ENCODE measurements at places on chromosomes 13 and 19. TPM values are rescaled to one million over a fixed set of nuclear protein-coding genes. Genes with fewer than 3 reads are reported as not detected.

GRCh38 chr13:48244159-48244558 is 11.2 kb downstream of the ITM2B start:
- DNase-seq, result no peak

DNA sequence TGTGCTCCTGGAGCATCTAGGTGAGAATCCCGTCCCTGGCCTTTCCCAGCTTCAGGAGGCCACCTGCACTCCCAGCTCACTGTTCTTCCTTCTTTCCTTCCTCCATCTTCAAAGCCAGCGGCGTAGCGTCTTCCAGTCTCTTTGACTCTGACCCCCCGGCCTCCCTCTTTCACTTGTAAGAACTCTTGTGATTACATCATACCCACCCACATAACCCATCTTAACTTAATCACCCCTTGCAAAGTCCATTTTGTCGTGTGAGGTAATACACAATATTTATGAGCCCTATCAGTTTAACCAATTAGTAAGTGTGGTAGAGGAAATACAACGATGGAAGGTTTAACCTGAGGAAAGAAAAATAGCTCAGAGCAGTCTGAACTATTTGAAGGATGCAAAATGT is 4.6 kb upstream of the CDC16 start:
- DNase-seq, result no peak

Gene SMIM17
- total RNA-seq, result 0.26 TPM

DNA sequence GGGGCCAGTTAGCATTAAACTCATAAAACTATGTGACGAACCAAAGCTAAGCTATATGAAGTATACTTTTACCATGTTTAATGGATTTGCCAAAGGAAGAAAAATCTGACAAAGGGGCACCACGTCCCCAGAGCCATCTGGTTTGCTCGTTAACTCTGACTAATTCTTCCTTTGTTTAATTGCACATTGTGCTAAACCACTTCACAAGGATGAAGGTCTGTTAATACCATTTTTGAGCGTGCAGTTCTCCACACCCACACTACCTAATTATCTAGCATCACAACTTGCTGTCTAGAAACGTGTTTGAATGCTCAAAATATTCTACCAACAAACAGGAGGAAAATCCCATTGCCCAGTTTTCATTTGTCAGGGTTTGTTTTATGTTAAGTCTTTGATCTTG is 74.8 kb downstream of the COL4A1 start:
- DNase-seq, result peak; percentile 60

GRCh38 chr13:47665043-47665442 is 336.0 kb downstream of the SUCLA2 start:
- no peak for DNase-seq

- no peak for DNase-seq
Observed at GRCh38 chr13:108711386-108711785, 82.0 kb downstream of the MYO16 start.

DNA sequence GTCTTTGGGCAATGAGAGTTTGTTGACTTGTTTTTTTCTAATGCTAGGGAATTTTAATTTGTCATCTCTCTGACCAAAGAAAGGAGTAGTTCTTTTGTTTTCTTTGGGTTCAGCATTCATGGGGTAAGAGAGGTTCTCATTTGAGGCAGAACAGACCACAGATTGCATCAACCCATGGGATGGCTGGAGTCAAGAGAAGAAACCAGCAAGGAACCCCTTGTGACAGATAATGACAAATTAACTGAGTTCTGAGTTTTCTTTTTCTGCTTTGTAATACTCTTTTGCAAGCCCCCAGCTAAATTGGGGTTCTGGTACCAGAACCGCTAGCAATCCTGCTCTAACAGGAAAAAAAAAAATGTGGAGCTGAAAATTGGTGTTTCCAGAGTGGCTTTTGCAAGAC is 864.1 kb downstream of the DIAPH3 start:
- no peak for DNase-seq

Gene ZNF677
- total RNA-seq, result 10.3 TPM

- DNase-seq, result no peak
Observed at GRCh38 chr19:51194527-51195315, 30.2 kb upstream of the CD33 start.

- no peak for DNase-seq
Observed at GRCh38 chr13:108609353-108609752, 20.1 kb upstream of the MYO16 start.

DNA sequence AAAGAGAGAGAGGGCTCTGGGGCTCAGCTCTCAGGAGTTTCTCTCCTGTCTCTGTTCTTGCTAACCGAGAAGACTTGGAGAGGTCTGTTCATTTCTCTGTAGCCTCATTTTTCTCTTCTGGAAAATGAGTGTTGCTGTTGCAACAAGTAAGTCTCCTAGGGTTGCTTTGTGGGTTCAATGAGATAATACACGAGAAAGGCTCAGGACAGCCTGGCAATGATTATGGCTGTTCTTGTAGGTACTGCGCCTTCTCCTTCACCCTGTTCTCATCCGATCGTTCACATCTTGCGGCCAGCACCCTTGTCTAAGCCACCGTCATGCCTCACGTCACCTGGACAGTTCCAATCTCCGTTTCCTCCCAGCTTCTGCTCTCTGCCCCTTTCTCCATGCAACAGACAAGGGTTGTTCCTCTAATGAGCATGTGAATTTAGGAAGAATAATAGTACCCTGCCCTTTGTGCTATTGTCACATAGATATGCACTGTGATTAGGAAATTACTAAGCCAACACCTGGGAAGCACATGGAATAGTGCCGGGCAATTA is 4.2 kb downstream of the C5AR1 start:
- no peak for DNase-seq

DNA sequence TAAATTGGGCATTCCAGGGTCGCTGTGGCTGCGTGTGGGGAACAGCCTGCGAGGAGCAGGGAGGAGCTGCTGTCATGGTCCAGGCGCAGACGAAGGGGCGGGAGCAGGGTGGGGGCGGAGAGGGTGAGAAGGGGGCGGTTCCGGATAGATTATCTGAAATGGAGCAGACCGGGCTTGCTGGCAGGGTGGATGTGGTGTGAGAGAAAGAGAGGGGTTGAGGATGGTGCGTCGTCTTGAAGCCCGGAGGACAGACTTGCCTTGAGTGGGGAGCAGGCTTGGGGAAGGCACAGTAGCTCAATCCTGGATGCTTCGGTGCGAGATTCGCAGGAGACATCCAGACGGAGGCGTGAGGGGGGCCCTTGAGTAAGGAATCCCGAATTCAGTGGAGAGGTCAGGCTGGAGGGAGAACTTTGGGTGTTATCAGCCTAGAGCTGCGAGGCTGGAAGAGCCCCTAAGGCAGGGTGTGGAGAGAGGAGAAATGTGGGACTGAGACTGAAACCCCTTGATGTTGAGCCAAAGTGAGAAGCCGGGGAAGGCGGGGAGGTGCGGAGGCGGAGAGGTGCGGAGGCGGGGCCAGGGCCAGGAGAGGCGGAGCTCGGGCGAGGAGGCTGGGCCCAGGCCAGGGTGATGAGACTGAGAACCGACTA is 40.6 kb downstream of the DPF1 start:
- no peak for DNase-seq

Gene ARL11
- total RNA-seq, result 0.38 TPM

Gene CYP4F12
- total RNA-seq, result not detected

- DNase-seq, result no peak
Observed at GRCh38 chr19:28103921-28104320, 1109.0 kb downstream of the UQCRFS1 start.

- peak; percentile 43 for DNase-seq
Observed at GRCh38 chr19:752652-753517, 2.0 kb downstream of the MISP start.

DNA sequence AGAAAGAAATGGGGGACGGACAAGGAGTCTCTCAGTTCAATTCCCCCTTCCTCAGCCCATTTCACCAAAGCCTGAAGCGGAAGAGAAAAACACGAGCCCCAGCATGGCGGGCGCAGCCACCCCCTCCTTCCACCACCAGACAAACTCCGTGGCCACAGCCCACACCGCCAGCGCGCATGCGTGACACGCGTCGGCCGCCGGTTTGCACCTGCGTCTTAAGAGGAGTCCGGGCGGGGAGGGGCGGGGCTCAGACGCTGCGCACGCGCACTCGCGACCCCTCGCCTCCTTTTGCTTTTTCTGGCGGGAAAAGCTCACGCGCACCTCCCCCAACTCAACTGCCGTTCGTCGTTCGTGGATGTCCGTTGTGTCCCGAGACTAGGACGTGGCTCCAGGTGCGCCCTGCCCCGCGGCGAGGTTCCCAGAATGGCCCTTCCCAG is at the start of gene KASH5:
KASH5 (plus strand) TSS at position 314 of the 437 bp plus-strand sequence. CDS start 2,635 bp downstream, outside the sequence.
- peak; percentile 80 for DNase-seq

DNA sequence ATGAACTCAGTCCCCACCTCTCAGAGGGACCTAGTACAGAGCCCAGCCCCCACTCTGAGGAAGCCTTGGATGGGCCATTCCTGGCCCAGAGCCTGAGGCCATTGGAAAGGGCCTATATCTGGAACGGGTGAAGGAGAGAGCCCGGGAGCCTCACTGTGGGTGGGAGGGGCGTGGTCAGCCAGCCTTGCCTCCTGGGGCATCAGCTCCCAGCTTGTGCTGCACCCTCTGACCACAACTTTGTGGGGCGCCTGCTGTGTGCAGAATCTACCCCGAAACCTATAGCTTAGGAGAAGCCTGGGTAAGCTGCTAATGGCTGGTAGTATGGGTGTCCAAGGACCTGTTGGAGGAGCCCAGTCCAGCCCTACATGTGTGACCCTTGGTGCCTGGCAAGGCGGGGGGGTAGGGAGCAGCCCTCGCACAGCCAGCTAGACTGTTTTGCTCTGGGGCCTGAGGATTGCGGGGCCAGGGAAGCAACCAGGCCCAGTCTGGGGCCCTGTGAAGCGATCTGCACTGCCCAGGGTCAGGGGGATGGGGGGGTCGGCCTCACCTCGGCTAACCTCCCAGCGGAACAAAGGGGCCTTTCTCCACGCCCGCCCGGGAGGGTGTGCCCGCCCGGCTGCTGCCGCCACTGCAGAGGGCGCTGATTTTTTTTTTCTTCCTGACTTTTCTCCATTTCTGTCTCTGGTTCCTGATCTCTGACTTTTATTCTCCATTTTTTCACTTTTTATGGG is 42.3 kb downstream of the LYL1 start:
- DNase-seq, result no peak

- no peak for DNase-seq
Observed at GRCh38 chr13:53191091-53191490, 162.5 kb downstream of the OLFM4 start.

- no peak for DNase-seq
Observed at GRCh38 chr13:64283926-64284325, 2868.3 kb upstream of the PCDH20 start.

Gene DLL3
- total RNA-seq, result 0.39 TPM

DNA sequence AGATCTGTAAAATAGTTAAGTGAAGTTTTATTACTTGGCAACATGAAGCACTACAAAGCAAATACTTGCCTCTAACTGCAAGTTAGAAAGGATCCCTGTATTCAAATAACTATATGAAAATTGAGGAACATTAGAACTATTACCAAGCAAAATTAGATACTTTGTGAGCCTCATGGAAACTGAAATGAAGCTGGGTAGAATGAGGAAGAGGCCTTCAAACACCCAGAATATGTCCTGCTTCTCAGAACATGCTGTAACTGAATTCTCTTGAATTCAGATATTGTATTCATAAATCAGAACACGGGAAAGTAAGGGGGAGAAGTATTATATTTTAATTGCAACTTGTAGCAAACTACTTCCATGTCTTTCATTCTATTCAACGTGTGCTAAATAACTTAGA is 947.9 kb downstream of the PCDH17 start:
- DNase-seq, result no peak

DNA sequence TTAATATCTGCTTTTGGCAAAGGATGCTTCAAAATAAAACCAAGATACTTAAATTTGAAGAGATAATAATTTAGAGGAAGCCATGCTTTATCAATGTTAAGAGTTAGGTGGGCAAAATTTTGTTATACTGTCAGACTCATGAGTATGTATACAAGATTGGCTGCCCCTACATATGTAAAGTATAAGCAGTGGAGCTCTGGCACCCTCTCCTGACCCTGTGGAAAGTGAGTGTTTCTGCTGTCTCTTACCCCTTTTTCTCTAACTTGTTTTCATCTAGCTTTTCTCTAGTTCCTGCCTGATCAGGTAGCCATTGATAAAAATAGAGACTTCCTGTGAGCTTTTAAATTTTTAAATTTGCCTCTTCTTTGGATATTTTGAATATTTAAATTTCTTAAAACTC is 710.9 kb upstream of the SPRY2 start:
- DNase-seq, result no peak

Gene CGB2
- not detected for total RNA-seq

Gene UPK1A
- not detected for total RNA-seq

- peak; percentile 50 for DNase-seq
Observed at GRCh38 chr13:37413161-37413560, 185.4 kb downstream of the POSTN start.

GRCh38 chr13:44044547-44045179 is 165.0 kb downstream of the LACC1 start:
- no peak for DNase-seq

GRCh38 chr19:14511229-14511593 is 7.0 kb downstream of the DNAJB1 start:
- DNase-seq, result no peak

GRCh38 chr19:15159251-15159650 is 41.5 kb downstream of the NOTCH3 start:
- no peak for DNase-seq

DNA sequence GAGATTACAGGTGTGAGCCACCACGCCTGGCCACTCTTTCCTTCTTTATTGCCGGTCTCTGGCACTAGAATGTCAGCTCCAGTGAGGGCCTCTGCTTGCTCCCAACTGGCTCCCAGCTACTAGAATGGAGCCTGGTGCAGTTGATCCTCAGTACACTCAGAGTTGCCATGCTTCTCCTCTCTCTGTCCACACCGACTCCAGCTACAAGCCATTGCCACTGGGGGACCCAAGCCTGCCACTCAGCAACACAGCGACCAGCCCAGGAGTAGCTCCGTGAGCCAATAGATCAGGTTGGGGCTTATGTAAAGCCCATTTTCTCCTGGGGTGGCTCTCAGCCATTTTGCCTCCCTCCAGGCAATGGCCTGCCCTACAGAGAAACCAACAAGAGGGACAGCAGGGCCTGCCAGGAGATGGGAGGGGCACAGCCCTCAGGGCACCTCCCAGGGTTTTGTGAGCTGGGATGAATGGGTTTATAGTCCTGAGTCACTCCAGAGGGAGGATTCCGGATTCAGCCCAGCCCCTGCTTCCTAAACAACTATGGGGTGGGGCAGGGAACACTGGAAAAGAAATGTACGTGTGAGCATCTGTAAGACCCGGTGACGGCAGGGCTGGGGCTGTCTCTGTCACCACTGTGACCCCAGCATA is 36.5 kb downstream of the OPA3 start:
- DNase-seq, result no peak

Gene TNNT1
- total RNA-seq, result 0.51 TPM

GRCh38 chr13:111632906-111633305 is 312.5 kb downstream of the TEX29 start:
- DNase-seq, result no peak
